ENCODE measurements at places on chromosomes 16 and 17.

- no peak for DNase-seq
These were observed 163.5 kb upstream of the DYNLRB2 start for GRCh38 chr16:80377096-80377956.

GRCh38 chr16:76532188-76532973 lies 255.2 kb downstream of the CNTNAP4 start:
- DNase-seq, result no peak

- DNase-seq, result no peak
These were observed 61.6 kb downstream of the TNRC6C start for GRCh38 chr17:78019976-78020716.

- no peak for DNase-seq
These were observed 5.7 kb upstream of the RAB40B start for GRCh38 chr17:82703935-82704865.

- no peak for DNase-seq
These were observed 16.8 kb downstream of the KDM8 start for GRCh38 chr16:27220120-27220519.

DNA sequence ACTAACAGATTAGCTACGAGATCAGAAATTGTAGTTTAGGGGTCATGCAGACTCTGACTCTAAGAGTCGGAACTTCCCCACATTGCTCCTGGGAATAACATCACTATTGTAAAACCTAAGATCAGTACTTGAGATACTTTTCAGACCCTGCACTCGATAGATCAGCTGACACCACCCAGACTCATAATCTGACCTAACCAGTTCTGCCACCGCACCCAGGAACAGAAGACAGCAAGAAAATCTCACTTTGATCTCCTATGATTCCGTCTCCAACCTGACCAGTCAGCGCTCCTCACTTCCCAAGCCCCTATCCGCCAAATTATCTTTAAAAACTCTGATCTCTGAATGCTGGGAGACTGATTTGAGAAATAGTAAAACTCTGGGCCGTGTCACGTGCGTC lies 27.2 kb upstream of the ASGR2 start:
- no peak for DNase-seq

DNA sequence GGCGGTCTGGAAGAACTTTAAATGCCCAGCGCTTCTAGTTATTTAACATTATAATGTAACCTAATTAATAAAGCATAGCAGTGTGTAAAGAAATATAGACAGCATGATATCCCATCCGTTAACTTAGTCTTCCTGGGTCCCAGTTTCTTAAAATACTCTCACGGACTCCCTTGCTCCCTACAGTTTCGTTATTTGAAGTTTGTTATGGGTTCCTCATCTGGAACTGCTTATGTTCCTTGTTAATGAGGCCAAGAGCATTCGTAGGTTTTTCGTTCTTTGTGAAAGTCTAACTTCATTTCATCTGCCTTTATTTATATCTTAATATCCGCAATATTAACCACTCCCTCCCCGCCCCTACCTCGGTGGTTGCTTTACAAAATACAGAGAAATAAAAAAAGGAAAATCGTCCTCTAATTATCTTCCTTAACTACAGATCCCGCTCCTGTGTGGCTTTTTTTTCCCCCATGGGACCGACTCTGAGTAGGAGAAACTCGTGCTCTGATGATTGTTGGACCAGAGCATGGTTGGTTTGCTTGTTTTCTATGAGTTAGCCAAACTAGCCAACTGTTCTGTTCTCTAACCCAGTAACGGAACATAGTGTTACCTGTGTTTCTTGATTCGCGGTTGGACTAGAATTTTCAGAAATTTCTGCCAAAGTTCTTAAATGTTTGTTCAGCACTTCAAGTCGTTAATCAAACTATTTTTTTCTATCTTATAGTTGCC lies 863 bp downstream of the ADPRM start:
- no peak for DNase-seq

- DNase-seq, result no peak
These were observed 34.8 kb downstream of the ADGRG5 start for GRCh38 chr16:57577214-57577613.

GRCh38 chr17:69820876-69821473 lies 254.1 kb upstream of the KCNJ16 start:
- no peak for DNase-seq

GRCh38 chr17:80380555-80381002 lies 34.4 kb upstream of the ENDOV start:
- no peak for DNase-seq

GRCh38 chr17:75568412-75569255 lies 19.0 kb upstream of the MYO15B start:
- DNase-seq, result no peak

- DNase-seq, result no peak
These were observed 11.1 kb upstream of the RNF112 start for GRCh38 chr17:19399750-19400450.

- DNase-seq, result no peak
These were observed 244.7 kb upstream of the WSB1 start for GRCh38 chr17:27049104-27049784.

DNA sequence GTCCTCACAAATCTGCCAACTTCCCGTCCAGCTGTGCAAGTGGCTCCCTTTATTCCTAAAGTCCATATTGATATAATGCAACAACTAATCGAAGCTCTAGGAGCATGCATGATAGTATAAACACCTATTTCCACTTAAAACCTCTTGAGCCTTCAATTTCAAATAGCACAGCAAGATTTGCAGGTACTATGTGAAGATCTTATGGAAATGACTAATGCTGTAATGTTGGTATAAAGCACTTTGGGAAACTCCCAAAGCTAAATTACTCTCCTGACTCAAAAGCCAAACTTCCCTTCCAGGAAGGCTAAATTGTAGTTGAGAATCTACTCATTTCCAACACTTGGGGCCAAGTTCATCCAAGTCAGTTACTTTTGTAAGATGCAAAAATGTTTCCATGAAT lies 287.6 kb upstream of the CDH11 start:
- no peak for DNase-seq

DNA sequence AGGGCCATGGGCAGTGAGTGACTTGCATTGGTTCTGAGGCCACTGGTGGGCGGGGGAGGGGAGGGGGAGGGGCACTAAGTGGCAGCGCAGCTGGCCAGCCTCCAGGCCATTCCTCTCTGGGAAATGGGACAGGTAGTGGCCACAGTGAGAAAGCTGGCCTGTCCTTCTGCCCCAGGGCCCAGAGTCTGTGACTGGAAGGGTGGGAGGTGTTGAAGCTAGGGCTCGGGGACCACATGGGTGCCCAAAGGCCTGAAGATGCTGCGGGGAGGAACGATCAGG lies 375 bp upstream of the ALOX12B start:
- no peak for DNase-seq

- DNase-seq, result no peak
These were observed 20.0 kb upstream of the LRRC75A start for GRCh38 chr17:16512011-16512410.

- peak; percentile 84 for DNase-seq
These were observed 4.4 kb upstream of the MAP2K3 start for GRCh38 chr17:21280081-21280518.

DNA sequence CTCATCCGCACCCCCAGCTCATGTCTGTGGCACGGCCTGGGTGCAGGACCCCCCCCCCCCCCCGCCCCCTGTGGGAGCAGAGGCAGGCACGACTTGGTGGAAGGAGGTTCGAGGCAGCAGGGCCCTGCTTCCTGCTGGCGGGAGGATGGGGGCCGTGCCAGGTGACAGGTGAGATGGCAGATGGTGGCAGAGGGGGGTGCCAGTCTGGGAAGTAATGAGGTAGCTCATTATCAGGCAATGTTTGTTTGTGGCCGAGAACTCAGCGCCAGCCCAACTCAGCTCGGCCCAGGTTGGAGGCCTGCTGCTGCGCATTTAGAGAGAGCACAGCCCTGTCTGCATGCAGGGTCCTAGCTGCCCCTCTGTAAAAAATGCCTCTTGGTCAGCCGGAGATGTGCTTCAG lies 40.1 kb upstream of the JPH3 start:
- no peak for DNase-seq

DNA sequence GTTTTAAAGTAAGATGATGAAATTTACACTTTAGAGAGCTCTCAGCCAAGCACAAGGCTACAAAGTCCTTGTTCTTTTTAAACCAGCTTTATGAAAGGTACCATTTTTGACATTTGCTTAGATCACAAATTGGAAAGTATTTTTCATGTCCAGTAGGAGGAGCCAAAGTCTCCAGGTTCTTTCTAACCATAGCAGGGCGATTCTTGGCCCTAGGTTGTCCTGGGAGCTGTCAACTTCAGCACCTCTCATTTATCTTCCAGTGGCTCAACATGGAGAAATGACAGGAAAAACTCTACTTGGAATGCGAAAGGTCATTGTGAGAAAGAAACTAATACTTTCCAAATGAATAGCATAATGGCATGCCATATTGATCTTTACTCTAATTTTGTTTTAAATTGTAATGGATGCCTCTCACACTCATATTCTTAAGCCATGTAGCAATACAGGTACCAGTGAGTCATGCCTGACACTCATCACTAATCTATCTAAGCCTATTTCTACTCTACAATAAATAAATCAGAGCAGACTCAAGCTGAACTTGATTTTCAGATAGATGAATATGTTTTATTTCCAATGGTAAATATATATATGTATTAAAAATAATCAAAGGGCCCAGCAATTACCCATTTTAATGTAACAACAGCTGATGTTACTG lies 919.1 kb upstream of the EEF2KMT start:
- DNase-seq, result no peak

DNA sequence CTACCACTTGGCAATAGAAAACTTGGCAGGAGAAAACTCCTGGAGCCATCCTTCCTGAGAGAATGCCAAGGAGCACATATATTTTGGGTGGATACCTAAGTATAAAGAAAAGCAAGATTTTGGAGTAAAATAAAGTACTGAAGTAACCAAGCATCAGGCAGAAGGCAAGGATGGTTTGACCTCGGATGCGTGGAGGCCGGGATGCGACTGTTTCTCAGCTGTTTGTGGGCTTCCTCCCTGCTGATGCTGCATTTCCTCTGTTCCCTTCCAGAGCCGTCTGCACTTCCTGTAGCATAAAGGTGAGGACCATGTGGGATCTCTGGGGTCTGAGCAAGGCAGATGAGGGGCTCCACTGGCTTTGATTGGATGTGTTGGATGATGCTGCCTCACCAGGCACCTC lies 5.5 kb upstream of the TCF25 start:
- no peak for DNase-seq

DNA sequence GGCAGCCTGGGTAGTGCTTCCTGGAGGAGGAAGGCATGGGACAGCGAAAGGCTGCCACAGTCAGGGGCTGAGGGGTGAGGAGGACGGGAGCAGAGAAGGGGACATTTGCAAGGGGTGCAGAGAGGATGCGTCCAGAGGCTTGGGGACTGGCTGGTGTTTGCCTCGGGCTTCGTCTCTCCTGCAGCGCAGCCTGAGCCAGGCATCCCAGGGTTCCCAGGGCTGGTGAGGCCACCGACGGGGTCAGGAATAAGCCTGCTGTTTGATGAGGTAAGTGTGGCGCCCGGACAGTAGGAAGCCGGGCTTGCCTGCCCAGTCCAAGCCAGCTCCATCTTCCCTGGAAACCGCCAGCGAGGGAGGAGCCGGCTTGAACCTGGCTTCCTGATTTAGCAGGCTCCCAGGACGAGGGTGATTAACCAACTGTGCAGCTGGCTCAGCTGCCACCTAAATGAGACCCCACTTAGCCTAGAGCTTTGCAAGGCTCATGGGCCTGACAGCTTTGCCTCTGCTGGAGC lies 47.8 kb downstream of the PITPNM3 start:
- DNase-seq, result no peak

GRCh38 chr16:52547834-52548215 lies 882 bp upstream of the TOX3 start:
- no peak for DNase-seq

GRCh38 chr17:32783602-32784001 lies 93.3 kb downstream of the MYO1D start:
- DNase-seq, result no peak

GRCh38 chr16:1102921-1103635 lies 7.0 kb upstream of the C1QTNF8 start:
- DNase-seq, result peak; percentile 35

- DNase-seq, result no peak
These were observed 67.5 kb downstream of the GPRC5B start for GRCh38 chr16:19817122-19817521.

DNA sequence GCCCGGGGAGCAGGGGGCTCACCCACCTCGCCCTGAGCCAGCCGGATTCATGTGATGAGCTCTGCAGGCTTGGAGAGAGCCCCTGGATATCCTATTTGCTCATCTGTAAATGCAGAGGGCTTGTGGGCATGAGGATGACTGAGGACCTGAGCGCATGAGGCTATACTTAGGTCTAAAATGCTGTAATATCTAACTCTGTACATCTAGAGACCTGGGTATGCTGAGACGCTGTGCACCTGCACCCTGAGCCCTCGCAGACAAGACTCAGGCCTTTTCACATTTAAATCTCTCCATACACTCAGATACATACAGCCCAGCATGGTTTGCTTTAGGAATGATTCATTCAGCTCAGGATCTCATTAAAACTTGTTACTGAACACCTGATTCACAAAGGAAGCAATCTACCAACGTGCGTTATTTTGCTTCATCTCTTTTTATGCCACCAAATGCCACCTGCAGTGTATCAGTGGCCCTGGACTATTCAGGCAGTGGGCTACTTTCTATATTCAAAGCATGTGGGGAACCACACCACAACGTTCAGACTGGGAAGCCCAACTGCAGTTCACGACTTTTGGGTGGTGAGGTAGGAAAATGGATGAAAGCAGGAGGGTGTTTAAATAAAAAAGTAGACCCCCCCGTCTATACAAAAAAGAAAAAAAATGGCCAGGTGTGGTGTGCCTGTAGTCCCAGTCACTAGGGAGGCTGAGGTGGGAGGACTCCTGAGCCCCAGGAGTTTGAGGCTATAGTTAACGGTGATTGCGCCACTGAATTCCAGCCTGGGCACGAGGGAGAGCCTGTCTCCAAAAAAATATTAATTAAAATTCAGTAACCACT lies 12.0 kb downstream of the USP7 start:
- DNase-seq, result no peak

GRCh38 chr17:57906910-57907309 lies 48.3 kb downstream of the CUEDC1 start:
- no peak for DNase-seq

- DNase-seq, result no peak
These were observed 313.6 kb downstream of the HS3ST4 start for GRCh38 chr16:26005336-26005735.

GRCh38 chr17:73906896-73907870 lies 262.9 kb upstream of the SDK2 start:
- no peak for DNase-seq

- DNase-seq, result peak; percentile 57
These were observed 10.7 kb upstream of the MEAK7 start for GRCh38 chr16:84514874-84515835.
